ENCODE measurements at places on chromosomes 13 and 19.

DNA sequence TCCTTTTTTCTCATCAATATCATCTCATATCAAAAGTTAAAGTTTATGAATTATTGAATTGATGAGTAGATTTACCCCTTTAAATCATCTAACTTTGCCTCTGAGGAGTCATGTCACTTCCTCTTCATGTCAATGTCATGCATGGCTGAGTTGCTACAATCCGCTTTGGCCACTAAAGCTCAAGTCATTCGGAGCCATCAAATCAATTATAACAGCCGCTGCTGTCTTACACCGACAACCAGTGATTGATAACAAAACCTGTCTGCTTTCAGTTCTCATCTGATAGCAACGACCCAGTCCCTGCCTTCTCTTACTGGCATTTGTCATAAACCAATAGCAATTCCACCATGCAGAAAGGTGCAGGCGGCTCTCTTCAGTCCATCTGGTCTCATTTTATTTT, 429.3 kb downstream of the DIAPH3 start:
- DNase-seq, result peak; percentile 0

DNA sequence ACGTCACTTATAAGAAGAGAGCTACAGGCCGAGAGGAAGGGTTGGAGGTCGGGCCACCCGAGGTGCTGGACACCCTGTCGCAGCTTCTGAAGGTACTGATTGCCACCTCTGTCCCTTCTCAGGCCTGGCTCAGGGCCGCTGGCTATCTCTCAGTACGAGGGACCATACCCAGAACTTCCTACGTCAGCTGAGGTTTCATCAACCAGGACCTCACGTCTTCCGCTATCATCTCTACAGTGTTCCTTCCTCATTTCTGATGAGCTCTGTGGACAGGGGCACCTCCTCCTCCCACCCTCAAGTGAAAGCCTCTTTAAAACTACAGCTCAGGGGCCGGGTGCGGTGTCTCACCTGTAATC, 58.2 kb upstream of the USE1 start:
- DNase-seq, result no peak

DNA sequence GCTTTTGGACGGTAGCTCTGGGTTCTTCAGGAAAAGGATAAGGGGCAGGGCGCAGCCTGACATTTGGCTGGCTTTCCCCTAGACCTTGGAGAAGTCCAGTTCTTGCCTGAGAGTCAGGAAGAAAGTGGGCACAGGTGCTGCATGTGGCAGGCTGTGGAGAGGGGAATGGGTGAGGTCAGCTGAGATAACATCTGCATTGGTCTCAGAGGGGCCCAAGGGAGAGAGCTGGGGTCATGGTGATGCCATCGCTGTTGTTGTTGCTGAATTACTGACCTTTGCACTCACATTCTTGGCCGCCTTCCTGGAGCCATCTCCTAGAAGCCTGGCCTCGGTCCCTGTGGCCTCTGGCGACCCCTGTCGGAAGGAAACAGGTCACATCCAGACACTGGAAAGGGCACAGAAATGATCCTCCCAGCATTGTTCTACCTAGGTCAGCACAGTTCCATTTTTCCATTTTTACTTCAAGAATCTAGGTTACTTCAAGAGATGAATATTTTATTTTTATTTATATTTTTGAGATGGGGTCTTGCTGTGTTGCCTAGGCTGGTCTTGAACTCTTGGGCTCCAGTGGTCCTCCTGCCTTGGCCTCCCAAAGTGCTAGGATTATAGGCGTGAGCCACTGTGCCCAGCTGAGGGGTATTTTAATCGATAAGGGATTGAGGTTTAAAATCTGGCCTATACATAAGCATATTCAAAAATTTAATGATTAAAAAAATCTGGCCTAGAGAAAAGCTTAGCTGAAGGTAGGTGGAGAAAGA, 6.5 kb upstream of the LIPE start:
- peak; percentile 66 for DNase-seq

DNA sequence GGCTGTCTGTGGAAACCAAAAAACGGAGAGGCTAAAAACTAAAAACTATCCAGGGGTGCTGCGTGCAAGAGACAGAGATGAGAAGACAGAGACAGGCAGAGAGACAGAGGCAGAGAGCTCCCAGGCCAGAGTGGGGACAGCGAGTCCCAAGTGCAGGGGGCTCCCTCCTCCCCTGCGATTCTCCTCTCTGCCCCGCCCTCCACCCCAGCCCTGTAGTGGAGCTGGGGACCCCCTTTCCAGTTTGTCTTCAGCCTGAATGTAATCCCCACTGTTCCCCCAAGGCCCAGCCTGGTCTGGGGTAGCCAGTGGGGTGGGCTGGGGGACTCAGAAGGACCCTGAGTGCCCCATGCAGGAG, 2.0 kb downstream of the NFIC start:
- DNase-seq, result no peak

All from activated CD4-positive, alpha-beta T cell treated with anti-CD3 and anti-CD28 coated beads for 24 hours (primary cell).